ENCODE measurements at places on chromosomes 7 and 10.

DNA sequence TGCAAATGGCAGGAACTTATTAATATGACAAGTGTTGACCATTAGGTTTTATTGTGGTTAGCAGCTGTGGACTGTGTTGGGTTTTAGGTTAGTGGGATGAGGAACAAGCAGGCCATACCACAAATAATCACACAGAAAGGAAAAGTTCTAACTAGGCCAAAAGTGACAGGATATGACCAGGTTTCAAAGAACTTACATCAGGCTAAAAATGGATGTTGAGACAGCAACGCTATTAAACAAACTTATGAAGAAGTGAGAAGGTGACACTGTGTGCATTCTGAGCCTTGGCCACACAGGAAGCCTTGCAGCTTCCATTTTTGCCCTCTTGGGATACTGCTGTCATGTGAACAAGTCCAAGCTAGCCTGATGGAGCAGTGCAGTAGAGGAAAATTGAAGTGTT is 568.8 kb downstream of the HTR7 start:
- no peak for DNase-seq

DNA sequence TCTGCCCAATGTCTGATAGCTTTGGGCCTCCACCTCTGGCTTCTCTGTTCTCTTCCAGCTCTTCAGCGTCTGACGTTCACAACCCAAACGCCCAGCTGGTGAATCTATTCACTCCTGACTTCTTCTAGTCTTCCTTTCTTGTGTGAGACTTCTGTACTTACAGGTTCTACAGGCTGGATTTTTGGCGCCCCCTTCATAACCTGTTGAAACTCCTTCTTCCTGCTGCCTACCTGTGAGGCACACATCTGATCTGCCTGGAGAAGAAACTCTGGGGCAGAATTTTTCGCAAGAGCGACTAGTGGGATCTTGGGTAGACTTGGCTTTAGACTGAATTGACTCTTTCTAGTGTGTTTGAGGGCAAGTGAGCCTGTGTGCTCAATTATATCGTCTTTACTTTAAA is 249.3 kb downstream of the REEP3 start:
- no peak for DNase-seq

- no peak for DNase-seq
Measured at GRCh38 chr10:96584035-96584434, 2.8 kb downstream of the TM9SF3 start.

DNA sequence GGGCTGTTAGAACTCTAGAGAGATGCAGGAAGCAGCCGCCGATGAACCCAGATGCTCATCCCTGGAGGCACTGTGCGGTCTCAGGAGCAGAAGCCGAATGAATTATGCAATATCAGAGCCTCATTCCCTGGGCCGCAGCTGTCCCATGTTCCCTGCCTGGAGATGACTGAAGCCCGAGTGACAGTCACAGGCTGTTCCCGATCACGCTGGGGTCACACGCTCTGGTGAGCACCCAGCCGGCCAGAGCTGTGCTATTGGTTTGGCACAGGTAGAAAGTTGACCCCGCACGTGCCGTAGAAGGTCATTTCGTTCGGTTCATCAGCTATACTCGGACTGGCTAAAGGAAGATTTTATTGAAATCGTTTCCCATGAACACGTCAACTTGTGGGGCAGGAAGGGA is 140.5 kb upstream of the SH2B2 start:
- no peak for DNase-seq

DNA sequence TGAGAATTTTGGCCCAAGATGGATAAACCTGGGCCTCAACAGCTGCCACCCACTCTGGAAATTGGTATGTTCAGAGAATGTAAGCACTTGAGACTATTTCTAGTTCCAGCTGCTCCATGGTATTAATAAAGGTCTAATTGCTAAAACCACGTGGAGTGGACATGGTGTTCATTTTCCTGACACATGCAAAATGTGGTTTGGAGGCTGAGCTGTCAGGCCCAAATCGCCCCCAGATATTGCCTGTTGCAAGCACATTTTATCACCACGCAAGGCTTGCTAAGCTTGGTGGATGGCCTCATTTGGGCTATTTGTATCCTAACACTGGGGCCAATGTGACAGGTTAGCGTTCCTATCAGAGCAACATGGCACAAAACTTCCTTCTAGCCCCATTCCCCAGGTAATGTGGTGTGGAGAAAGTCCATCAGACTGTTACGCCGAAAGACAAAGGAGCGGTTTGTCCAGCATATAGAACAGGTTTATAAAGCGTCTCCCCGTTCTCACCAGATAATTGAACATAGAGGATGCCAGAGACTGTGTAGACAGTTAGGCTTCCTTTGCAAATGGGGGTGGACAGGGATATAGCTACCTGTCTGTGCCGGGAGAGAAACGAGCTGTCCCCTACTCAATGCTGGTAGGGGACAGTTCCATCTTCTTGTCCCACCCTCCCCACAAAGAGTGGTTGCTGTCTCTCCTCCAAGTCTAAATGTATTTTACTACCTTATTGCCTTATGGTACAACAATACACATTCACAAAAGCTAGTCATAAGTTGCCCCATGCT is 78.0 kb upstream of the ANKRD1 start:
- DNase-seq = no peak

DNA sequence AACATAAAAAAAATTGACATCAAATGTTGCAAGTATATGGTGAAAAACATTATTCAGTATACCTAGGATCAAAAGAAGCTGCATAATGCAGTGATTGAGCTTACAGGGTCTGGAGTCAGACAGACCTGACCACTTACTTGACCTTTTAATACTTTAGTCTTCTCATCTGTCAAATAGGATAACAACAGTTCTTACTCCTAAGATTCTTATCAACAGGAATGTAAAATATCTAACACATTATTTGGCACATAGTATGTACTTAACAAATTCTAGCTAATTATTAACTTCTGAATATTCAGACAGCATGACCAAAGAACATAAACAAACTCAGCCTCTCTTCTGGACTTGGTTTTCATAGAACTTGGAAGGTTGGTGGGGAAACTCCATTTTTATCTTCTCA is 45.6 kb upstream of the PIP4K2A start:
- DNase-seq = no peak

DNA sequence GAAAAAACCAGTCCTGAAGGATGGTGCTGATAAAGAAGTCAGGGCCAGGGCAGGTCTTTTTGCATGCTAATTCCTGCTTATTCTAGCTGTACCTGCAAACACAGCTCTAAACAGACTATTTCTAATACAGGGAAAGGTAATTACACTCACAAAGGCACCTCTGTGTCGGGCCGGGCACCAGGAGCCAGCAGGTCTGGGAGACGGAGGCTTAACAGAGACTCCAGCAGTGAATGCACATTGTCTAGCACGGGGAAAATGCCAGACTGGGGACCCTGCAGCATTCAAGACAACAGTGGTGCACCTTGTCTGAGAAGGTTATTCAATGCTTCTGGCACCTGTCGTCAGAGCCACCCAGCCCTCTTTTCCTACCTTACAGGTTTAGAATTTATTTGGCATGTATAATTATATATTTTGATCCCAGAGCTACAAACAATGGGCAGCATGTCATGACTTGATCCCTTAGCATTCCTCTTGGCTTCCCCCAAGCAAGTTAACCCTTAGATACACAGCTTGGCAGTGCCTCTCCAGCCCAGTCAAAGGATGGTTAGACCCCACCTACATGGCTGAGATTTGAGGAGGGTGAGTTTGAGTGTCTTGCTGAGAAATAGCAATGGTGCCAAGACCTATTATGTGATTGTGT is 185.2 kb downstream of the SLC25A13 start:
- DNase-seq = no peak

DNA sequence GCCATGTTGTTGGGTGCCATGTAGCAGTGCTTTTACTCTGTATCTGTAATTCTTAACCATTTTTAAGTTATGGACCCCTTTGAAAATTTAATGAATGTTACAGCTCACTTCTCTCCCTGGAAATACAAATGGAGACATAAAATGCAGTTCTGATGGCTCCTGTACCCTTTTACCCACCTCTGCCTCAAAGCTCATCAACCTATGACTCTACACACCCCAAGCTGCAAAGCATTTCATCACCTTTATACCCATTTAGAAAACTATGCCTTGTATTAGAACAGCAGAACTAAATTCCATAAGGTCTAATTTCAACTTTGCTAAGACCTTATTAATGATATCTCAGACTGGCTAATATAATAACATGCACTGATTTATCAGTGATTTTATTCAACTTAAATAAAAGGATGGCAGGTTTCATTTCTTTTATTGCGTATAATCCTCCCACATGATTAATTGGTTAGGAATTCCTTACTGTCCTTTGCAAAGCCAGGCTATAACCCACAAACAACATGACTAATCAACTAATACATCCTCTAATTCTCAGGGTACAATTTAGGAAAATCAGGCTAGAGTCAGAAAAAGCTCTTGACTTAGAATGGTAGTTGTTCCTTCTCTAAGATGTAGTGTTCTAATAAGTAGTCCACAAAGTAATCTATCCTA is 68.1 kb downstream of the CPEB3 start:
- DNase-seq = no peak

GRCh38 chr7:4025694-4026615 is 656.1 kb upstream of the FOXK1 start:
- DNase-seq = no peak

DNA sequence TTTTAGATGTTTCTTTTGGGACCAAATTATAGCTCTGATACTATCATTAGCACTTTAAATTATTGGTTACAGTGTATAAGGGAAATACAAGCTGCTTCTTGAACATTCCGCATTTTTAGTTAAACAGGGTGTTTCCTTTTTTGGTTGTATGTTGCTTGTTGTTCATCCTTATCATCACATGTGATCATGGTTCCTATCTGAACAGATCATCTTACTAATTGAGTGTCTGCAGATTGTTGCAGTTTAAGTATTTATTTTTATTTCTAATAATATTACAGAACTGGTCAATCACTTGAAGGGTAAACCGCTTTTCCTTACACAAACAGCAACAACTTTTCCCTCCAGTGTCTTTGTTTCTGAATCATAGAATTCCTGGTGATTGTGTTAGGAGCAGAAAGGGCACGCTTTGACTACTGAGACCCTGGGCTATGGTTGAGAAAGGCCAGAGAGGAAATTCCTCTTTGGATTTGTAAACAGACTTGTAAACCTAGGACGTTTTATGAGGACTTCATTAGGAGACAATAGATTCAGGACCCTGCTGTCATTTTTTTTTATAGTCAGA is 37.2 kb downstream of the CHN2 start:
- no peak for DNase-seq

DNA sequence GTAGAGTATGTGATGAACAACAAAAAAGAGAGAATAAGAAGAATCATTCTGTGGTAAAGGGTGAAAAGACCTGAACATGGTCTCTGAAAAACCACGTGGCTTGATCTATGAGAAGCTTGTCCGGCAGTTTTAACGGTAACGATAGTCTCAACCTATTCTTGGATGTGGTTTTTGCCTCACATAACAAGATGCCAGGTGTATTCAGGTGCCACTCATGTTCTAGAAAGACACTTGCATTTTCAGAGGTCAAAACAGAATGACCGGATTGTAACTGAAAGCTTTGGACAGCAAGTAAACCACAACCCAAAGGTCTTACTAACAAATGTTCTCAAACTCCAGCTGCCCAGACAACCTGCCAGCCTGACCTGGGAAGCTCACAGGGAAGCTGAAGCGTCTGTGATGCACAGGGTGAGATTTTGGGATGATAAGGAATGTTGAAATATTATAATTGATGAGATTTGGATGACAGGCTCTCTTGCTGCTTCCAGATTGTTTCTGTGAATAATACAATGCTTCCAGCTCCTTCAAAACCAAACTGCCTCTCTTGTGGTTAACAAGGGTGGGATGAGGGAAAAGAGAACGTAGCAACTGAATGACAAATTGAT is 137.4 kb upstream of the GRB10 start:
- DNase-seq = no peak

DNA sequence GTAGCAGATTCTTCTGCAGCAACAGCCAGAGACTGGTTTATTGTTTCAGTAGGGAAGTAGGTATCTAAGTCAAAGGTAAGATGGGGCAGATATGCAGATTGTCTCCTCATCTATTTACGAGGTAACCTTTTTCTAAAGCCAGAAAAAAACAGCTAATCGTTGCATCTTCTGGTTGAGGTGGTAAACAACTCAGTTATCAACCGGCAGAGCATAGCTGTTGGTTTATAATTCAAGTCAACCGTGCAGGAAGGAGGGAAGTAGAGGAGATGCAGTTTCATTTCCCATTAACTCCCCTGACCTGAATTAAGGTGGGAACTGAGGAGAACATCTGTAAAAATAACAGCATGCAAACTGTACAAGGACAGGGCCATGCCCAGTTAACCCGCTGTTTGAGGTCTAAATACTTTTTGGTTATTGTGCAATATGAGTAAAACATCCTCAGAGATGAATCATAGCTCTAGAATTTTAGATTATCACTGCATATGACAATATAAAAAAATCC is 156.5 kb upstream of the ITGB1 start:
- DNase-seq = no peak

DNA sequence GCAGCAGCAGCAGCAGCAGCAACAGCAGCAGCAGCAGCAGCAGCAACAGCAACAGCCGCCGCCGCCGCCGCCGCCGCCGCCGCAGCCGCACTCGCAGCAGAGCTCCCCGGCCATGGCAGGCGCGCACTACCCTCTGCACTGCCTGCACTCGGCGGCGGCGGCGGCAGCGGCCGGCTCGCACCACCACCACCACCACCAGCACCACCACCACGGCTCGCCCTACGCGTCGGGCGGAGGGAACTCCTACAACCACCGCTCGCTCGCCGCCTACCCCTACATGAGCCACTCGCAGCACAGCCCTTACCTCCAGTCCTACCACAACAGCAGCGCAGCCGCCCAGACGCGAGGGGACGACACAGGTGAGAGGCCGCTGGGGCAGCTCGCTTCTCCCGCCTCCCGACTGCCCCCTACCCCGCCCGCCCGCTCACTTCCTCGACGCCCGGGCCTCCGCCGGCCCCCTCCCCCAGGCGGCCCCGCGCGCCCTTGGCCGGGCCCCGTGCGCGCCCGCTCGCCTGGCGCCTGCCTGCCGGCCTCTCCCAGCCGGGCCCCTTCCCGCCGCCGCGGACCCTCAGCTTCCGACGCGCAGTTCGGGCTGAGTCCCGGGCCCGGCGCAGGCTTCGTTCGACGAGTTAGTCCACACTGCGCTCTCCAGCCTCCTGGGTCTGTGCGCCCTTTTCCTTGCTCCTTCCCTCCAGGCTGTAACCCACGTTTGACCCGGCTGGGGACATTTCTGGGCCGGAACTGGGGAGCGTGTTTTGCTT is 882 bp downstream of the DLX6 start:
- no peak for DNase-seq

GRCh38 chr7:150569245-150569955 is 2.2 kb downstream of the GIMAP4 start:
- no peak for DNase-seq

DNA sequence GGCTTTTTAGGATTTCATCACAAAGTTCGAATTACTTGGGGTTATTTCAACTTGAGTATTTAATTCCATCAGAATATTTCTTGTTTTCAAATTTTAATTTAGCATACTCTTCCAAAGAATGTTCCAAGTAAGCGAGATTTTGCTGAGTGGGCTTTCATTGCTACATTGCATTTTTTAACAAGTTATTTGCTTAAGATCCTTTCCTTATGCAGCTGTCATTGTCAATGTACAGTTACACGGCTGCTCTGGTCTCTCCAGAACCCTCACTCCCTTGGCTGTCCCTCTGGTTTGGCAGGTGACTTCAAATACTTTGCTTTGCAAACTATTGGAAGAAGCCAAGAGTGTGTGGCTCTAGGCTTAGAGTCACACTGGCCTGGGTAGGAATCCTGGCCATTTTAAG is 80.0 kb downstream of the CFAP58 start:
- no peak for DNase-seq
